ENCODE measurements at places on chromosomes 12 and 14.

DNA sequence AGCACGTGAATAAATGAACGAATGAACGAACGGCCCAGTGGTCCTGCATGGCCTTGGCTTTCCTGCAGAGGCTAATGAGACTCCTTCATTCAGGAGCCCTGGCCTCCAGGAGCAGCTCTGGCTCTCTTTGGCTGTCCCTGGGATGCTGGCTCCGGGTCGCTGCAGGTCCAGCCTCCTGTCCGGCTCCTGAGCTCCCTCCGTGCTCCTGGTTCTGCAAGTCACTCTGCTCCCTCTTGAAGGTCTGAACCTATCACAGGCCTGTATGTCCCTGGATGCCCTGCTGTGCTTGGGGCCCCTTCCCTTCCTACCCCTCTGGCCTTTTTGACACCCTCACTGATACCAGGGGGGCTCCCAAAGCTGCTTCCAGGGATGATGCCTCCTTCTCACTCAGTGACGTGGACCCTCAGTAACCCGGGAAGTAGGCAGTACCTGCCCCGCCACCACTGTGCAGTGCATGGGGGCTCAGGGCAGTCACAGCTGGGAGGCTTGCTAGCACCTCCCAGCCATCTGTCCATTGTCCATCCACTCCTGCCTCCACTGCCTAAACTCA lies 133.7 kb upstream of the C14orf180 start:
- no peak for DNase-seq

- no peak for DNase-seq
Observed at GRCh38 chr12:23211384-23212320, 586.7 kb downstream of the ETNK1 start.

DNA sequence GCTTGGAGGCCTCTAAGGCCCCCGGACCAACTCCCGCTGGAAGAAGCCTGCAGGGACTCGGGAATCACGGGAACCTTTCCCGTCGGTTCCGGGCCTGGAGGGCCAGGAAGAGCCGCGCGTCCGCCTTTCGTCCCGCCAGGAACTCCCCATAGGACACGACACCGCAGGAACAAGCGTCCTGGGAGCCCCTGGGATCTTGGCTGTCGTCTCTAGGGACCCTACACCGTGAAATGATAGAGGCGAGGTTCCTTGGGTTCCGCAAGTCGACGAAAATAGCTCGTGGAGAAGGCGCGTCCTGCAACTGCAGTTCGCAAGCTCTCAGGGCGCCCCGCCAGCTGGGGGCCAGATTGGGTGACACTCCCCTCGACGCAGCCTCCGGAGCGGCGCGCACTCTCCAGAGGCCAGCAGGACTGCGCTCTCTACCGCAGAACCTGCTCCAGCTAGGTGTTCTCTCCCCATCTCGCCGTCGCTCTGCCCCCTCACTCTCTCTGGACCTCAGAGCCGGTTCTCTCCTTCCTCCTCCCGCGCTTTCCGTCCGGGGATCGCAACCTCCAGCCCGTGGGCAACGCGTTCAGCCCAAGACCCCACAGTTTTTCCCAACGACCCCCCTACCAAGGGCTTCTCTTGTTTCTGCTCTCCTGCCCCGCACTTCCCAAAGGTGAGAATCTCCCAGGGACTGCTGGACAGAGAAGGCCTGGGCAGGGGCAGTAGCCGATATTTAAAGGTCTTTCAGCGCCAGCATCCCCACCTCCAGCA lies 776 bp downstream of the BMP4 start:
- no peak for DNase-seq

- no peak for DNase-seq
Observed at GRCh38 chr12:78101113-78101876, 270.6 kb downstream of the NAV3 start.

DNA sequence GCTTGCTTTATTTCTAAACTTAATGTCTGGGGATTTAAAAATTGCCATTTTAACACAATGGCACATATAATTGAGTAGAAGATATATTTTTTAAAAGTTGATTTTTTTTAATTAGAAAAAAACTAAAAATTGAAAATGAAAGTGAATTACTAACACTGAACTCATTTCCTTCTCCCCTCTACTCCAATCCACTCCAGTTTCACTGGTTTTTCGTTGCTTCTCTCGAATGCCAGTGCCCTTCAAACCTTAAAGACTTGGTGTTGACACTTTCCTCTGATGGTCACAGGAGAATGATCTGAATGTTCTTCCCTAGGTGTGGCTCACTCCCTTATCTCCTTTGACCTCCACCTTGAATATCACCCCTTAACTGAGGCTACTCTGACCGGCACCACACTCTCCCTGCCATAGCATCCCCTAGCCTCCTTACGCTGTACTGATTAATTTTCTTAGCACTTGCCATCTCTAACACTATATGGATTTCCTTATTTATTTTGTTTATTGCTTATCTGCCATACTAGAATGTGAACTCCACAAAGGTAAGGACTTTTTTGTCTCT lies 107.1 kb downstream of the LIN7A start:
- DNase-seq, result no peak

DNA sequence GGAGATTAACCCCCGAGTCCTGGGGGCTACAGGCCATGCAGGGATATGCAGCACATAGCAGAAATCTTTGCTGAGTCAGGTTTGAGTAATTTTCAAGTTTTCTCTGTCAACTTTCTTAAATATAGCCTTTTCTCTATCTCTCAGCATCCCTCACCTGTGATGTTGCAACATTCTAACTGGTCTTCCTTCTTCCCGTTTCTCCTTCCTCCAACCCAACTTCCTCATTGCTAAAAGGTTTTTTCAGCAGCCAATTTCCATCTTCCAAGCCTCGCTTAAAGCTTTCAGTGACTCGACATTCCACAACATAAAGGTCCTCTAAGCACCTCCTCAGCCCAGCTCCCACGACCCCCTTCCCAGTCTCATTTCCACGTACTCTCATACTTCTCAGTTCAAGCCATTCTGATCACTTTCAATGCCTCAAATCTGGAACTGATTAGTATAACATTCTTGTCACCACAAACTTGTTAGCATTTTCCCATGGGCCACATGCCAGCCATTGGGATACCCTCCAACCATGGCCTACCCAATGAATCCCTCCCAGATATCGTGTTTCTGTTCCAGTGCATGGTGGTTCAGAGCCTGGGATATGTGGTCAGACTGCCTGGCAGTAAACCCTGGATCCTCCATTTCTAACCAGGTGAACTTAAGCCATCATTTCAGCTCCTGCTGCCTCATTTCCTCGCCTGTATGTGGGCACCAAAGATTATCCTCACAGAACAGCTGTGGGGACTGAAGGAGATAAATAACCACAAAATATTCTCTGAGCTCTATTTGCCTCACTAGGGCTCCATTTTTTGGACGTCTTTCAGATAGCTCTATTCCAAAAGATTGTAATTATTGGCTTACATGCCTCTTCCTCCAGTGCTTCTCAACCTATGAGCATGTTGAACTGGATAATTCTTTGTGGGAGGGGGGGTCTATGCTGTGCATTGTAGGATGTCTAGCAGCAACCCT lies 65.8 kb downstream of the KCNK10 start:
- DNase-seq, result no peak

GRCh38 chr12:93705237-93705636 lies 28.1 kb downstream of the CRADD start:
- DNase-seq, result no peak

- no peak for DNase-seq
Observed at GRCh38 chr12:108324351-108325017, 14.6 kb downstream of the CMKLR1 start.

All from NCI-H446 (cell line).